Cortex of kidney (tissue), 1 donor: ENCODE measurements at places on chromosomes 6 and 20.

DNA sequence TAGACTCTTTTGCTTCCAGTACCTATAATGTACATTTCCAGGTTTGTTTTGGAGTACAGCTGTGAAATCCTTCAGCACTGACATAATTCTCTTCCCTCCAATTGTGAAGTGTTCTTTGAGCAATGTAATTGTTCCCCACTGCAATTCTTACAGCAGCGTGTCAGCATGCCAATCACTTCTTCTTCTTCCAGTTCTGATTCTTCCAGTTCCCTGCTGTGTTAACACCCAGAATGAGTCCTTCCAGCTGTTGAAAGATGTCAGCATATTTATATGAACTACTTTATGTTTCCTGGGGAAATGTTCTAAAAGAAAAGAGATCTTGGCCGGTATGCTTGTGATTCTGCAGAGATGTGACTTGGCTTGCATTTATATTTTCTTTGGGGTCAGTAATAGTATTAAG, 213.9 kb downstream of the UNC5CL start:
- no peak for DNase-seq

- no peak for DNase-seq
Measured at GRCh38 chr6:80930376-80930775, 822.1 kb downstream of the TENT5A start.

DNA sequence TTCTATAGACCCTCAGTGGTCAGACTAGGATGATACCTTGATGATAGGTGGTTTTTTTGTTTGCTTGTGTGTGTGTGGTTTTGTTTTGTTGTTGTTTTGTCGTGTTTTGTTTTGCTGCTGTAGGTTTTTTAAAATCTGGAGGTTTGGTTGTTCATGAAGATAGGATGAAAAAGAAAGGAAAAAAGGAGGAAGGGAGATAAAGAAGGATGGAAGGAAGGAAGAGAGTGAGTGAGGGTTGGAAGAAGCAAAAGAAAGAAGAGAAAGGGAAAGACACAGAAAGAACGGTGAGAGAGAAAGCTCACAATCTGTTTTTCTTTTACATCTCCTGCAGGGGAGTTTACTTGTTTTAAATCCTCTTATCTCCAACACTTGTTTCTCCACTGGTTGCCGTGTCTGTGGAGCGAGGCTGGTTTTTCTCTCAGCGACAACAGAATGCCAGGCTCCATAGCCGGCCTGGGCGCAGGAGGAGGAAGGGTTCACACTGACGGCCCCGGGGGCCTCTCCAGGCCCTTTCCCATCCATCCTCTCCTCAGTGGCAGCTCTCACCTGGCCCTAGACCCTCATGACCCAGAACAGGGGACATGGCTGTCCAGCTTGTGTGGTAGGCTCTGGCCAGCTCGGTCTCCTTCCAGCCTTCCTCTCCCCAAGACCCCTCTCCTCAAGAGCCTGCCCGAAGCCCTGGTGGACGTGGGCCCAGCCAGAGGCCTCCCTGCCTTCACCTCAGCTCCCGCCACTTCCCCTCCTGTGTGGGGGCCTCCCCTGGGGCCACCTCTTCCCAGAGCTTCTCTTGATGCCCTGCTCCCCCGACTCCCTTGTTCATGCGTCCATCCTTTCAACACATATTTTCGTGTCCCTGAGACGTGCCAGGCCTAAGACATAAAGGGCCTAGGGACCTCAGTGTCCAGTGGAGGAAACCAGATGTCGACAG, 168.4 kb downstream of the VEGFA start:
- no peak for DNase-seq

- DNase-seq, result no peak
Measured at GRCh38 chr6:142378138-142378875, 76.5 kb downstream of the ADGRG6 start.
